Glomerular endothelial cell (primary cell): ENCODE measurements at places on chromosomes 12 and 14.

- DNase-seq = no peak
These were observed 80.1 kb downstream of the ADCK1 start for GRCh38 chr14:77880056-77880455.

DNA sequence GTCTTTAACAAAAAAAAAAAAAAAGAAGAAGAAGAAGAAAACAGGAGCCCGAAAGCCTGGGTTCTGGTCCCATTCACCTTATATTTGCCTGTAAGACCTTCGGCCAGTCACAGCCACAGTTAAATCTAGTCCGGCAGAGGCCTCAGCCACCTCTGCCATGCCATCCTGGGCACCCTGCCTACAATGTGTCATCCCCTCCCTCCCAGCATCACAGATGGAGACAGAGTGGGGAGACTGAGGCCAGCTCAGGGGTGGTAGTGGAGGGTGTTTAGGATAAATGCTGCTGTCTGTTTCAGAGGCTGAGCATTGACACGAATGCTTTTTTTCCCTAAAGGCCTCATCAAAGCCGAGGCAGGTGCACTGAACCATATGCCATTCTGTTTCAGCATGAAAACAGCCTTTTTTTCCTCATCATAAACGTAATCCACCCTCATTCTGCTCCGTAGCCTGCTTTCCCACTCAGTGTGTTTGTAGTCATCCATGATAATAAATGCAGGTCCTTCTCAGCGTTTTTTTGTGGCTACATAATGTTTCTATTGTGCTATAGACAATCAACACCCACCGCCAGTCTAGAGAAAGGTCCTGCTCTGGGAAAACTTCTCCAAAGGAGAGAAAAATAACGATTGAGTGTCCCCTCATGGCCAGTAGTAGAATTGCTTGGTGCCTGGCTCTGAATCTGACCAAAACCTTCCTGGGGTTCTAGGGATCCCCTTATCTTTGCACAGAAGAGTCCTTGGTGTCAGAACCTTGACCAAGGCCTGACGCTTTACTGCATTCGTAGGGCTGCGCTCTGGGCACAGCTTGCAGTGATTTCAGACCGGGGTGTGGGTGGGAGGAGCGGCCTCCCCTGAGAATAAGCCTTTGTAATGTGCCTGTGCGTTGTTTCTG is 41.1 kb upstream of the TSPAN9 start:
- DNase-seq = no peak

GRCh38 chr12:97936165-97936564 is 473.6 kb downstream of the RMST start:
- no peak for DNase-seq

GRCh38 chr14:85254711-85255110 is 275.2 kb upstream of the FLRT2 start:
- DNase-seq = no peak

GRCh38 chr12:99618657-99619056 is 28.9 kb upstream of the GARIN6 start:
- DNase-seq = no peak

DNA sequence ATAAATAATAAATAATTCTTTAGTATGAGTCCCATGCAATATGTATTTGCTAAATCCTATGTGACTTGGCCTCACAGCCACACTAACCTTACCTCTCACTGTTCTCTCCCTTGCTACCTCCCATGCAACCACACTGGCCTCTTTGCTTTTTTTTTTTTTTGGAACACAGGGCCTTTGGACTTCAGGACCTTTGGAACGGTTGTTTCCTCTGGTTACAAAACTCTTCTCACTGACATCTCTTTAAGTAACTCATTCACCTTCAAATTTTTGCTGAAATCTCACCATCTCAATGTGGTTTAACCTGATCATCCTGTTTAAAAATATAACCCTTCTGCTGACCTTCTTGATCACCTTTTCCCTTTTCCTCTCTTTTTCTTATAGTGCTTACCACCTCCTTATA is 194.0 kb downstream of the SSPN start:
- no peak for DNase-seq

DNA sequence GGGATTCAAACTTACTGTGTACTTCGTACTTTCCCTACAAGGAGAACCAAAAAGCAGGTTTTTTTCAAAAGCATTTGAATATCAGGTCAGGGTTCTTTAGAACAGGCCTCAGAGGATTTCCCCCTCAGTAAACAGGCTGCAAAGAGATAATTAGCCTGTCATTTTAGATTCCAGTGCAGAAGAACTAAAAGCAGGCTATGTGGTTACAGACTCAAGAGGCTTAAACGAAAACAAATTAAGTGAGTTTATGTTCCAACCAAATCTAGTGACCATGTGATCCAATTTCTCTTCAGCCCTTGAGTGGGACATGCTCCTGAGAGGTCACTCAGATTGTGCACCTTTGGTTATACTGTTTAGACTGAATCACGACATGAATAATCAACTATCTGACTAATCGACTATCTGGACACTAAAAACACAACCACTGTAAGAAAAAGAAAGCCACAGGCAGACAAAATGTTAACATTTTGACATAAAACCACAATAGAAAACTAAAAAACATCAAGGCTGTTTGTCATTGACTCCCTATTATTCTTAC is 4.5 kb downstream of the TMED8 start:
- no peak for DNase-seq

GRCh38 chr12:42756841-42757623 is 167.5 kb upstream of the PRICKLE1 start:
- no peak for DNase-seq

GRCh38 chr12:666766-667308 is 3.6 kb upstream of the NINJ2 start:
- no peak for DNase-seq
